Activated naive CD4-positive, alpha-beta T cell treated with anti-CD3 and anti-CD28 coated beads for 36 hours (primary cell): ENCODE measurements at places on chromosomes 3 and 15.

DNA sequence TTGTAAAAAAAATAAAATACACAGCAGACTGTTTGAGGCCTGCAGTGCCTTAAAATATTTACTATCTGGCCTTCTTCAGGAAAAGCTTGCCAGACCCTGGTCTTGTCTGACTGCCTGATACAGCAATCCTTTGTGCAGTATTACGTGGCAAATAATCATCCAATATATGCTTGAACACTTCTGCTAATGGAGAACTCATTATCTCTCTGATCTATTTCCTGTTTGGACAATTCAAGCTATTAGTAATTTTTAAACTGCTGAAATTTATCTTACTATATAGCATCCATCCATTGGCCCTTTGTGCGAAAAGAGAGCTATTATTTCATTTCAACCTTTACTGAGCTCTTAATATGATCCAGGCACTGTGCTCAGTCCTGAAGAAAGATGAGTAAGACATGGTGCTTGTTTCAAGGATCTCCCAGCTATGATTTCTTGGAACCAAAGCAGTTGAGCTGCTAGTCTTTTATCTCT, 15.9 kb downstream of the ATG7 start:
- no peak for DNase-seq

- DNase-seq = no peak
Measured at GRCh38 chr15:67397139-67397538, 123.8 kb upstream of the C15orf61 start.

DNA sequence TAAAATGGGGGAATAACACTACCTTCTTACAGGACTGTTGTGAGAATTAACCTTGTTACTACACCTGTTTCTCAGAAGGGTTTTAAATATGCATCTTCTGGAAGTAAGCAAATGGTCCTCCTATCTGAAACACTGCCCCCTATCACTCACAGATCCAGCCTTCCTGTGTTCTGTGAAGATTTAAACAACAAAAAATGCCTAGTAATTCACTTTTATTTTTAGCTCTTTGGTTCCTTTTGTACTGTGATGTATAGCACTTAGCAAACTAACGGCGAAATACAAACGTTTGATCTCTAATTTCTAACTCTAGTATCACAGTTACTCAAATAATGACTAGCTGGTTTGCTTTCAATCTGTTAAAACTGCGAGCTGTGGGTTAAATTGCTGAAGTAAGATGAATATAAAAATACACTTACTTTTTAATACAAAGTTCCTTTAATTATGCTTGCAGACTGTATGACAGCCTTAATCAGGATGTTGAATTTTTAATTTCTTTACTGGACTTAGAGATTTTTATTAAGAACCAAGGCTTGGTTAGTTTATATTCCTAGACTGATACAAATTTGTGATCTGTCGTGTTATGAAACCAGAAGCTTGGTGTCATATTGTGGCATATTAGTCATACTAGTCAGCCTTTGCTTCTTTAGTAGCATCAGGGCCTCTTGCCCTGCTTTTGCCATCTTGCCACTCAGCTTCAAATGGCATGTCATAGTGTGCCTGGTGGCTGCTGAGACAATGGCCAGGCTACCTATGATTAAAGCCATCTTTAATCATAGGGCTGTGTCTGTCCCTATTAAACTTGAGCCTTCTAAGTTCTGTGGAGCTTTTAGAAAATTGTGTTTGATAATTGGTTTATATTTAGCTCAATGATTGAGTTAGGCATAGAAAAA, 9.2 kb downstream of the EIF3J start:
- DNase-seq = peak; percentile 74

DNA sequence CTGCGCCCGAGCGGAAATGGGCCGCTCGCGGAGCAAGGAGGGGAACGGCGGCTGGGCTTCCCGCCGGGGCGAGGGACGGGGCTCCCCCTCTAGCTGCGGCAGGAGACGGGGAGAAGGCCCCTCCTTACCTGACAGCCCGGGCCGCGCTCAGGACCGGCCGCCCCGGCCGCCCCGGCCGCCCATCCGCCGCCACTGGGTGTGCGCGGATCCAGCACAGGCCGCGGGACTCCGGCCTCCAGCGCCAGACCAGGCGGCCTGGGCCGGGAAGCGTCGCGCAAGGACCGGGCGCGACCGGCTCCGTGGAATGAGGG, 296 bp downstream of the TPRA1 start:
- peak; percentile 50 for DNase-seq

GRCh38 chr3:40099871-40100270, 209.6 kb upstream of the EIF1B start:
- no peak for DNase-seq

GRCh38 chr3:42651248-42652091, 2.0 kb upstream of the ZBTB47 start:
- DNase-seq = no peak

DNA sequence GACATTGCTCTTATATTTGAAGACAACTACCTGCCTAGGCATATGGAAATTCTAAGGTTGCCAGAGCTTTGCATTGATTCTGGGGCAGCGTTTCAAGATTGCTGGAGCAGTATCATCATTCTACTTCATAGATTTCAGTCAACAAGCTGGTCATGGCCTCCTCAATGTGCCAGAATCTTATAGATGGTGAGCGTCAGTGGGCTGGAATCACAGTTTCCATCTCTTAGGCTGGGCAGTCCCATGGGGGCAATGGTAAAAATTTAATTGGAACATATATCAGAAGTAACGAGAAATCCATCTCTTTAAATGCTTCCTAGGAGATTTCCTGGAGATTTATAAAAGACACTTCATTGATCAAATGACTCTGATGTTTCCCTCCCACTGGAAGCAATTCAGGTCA, 258.3 kb downstream of the SV2B start:
- no peak for DNase-seq

DNA sequence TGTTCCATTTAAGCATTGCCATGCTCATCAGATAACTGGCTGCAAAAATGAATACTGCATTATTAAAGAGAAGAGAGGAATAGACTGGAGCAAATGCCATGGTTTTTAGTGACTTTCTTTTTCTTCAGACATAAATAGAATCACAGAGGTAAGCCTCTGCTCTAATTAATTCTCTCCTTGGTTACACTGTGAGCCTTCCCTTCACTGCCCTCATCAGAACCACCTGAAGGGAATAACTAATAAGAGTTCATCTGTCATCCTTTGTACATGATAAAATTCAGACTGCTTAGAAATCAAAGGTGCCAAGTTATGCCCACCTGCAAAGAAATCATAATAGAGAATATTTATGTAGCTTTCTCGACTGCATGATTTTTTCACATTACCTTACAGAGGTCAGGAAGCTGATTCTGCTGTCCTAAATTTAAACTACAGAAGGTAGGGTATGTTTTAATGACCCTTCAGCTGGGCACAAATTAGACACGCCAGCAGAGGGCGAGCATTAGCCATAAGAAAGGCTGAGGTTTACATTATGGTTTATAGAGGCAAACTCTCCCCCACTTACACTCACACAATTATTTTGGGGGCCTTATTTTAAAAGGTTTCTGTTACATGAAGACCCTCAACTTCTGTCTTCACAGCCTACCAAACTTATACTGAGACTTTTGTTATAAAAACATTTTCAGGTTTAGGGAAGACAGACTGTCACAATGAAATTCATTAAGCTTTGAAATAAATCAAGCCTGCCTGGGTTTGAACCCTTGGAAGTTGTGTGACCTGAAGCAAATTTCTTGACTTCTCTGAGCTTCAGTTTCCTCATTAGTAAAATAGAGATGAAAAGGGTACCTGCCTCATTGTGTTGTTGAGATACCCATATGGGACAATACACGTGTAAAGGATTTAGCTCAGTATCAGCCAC, 15.3 kb upstream of the UNC13C start:
- DNase-seq = peak; percentile 56

DNA sequence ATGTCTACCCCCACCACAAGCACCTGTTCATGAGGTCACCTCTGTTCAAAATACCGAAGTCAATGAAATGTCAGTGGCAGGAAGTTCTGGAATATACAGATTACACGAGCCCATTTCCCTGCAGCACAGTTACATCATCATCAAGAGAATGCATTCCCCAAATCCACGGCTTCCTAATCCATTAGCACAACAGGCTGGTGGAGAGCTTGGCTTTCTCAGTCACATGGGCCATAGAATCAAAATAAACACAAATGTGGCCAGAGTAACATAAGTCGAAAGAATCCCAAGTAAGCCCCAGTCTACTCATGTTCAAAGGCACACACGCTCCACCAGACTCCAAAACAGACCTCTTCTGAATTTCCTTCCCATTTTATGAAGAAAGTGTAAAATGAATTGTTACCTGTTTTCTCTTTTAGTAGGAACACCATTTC, 419.3 kb downstream of the MAGI1 start:
- no peak for DNase-seq

- DNase-seq = no peak
Measured at GRCh38 chr3:47374587-47374986, 6.2 kb upstream of the PTPN23 start.
